ENCODE measurements at places on chromosomes 16 and 17.

GRCh38 chr17:79410681-79411080, 200.2 kb downstream of the RBFOX3 start:
- no peak for DNase-seq

GRCh38 chr17:34579979-34580684, 750 bp downstream of the TMEM132E start:
- DNase-seq: no peak

DNA sequence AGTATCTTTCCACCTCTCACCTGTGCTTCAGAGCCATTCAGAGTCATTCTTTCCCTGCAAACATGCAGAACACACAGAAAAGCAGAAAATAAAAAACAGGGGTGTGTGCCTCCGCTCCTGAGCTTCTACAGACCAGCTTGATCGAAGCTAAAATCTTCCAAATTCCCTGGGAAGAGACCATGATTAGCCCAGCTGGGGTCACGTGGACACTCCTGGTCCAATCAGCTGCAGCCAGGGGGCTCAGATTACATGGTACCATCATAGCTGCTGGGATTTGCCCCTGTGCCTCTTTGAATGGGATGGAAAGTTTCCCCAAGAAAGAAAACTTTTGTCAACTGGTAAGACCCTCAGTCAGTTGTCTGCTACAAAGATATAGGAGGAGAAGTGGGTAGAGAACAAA, 159.9 kb downstream of the TMEM114 start:
- no peak for DNase-seq

GRCh38 chr17:76240461-76241203, at the start of gene RNF157:
Gene RNF157, minus strand, starts transcription at chr17:76240493. Its CDS starts 253 bp downstream, at chr17:76240240.
- no peak for DNase-seq

DNA sequence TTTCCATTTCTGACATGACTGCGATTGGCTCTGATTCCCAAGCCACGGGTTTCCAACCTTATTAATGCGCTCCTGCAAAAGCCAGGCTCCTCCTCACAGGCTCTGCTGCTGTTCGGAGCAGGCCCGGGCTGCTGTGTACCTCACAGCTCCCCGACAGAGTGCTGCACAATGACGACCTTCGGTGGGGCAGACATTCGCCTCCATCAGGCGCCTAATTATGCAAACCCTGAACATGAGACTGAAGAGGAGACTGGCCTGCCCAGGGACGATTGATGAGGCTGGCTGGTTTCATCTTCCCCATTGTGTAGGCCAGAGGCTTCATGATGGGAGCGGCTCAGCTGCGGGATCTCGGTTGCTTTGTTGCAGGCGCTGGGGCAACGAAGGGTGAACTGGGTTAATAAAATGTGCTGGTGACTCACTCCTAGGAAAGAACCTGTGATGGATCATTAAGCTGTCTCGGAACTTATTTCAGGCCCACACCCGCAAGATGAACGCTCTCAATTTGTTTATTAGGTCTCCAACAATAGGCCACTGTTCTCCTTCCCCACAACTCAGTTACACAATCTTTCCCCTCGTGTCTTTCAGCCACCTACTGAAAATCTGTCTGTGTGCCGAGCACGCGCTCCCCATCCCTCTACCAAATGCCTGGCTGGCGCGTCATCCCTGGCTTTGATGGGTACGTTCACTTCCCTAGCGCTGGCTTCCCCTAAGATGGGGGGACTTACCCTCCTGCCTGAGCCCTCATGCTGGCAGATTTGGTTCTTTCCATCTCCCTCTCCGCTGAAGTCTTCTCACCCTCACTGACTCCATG, 27.2 kb upstream of the TOB1 start:
- DNase-seq: no peak

DNA sequence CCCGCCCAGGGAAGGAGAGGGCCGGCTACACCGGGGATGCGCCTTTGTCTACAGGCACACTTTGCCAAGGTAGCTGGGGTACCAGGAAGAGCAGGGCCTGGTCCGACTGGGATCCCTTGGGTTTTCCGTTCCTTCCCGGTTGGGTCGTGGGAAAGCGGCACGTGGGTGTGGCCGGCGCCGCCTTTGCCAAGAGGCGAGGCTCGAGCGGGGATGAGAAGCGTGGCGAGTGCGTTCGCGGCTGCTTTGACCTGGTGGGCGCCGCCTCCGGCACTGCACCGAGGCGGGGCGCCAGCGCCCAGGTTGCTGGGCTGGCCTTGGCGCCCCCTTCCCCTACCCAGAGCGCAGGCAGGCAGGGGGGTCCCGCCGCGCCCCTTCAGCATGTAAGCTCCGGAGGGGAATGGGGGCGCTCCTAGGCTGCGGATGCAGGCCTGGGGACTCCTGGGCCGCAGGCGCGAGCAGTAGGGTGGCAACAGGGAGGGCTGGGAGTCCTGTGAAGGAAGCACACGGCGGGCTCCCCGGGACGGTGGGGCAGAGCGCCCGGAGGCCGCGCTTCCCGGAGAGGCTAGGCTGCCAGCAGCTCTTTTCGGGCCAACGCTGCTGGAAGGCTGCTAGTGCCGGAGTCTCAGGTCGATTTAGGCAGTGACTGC, 2.0 kb downstream of the HAS3 start:
- DNase-seq: no peak

DNA sequence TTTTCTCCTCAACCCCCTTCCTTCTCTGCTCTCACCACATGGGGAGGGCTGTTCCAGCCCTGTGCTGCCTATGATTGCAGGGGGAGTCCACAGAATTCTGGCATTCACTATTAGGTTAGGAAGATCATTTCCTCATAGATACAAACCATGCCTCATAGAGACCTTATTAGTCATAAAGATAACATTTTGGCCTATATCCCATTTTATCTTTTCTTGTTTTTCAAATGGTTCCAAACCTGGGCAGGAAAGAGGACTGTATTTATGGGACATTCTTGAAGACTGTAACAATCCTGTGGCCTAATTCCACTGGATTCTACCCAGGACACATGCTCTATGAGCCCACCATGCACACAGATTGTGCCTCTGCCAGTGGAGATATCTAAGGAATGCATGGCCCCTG, 51.7 kb downstream of the ASIC2 start:
- DNase-seq: no peak

DNA sequence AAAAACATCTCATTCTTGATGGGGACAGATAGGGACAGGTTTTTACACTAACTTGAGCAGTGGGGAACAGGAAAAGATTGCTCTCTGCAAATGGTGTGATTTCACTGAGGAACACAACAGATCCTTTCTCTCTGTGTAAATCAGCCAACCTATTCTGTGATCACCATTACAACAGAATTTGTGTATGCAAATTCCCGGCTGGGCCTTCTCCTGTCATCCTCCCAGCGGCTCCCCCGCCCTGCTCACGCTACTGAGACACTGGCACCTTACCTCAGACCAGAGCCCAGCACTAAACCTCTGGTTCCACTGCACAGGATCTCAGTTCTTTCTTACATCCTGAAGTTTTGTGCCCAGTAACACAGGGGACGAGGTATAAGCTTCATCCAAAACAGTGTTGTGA, 97.0 kb upstream of the FA2H start:
- no peak for DNase-seq

GRCh38 chr17:10055262-10055975, 143.0 kb downstream of the GAS7 start:
- DNase-seq: no peak

GRCh38 chr17:49071106-49071505, 61.5 kb upstream of the B4GALNT2 start:
- DNase-seq: no peak

GRCh38 chr17:4598776-4599504, 14.6 kb downstream of the SMTNL2 start:
- no peak for DNase-seq

- DNase-seq: no peak
Observed at GRCh38 chr17:80068301-80069222, 32.1 kb downstream of the CCDC40 start.

DNA sequence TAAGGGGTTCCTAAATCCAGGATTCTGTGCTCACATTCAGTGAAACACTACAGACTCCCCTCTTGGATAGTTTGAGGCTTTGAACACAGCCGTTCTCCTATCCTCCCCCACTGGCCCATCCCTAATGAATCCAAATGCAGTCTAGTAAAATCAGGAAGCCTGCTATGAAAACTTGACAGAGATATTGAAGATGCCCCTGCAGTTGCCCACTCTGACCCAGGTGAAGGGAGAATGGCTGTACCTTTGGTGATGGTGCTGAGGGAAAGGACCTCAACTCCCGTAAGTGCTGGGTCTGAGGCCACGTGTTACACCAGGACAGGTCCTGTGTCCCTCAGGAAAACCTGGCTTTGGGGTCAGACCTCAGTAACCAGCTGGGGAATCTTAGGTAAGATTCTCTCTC, 54.4 kb downstream of the SF3B3 start:
- DNase-seq: no peak

DNA sequence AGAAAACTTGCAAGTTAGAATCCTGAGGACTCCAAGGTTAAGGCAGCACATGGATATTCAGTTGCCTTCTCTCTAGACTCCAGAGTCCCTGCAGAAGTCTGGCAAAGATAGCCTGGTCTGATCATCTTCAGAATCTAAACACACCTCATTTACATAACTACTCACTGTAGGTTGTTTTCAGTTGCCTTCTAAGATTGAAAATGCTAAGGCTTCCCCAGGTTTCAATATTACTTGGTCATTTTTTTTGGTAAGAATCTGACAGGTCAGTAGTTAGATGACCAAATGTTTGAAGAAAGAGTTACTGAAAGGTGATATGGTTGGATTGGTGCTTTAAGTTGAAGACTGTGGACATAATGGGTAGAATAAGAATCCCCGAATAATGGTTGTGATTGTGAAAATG, 205.4 kb upstream of the KCNJ16 start:
- no peak for DNase-seq

GRCh38 chr16:84593825-84594724, 23.8 kb downstream of the COTL1 start:
- no peak for DNase-seq

DNA sequence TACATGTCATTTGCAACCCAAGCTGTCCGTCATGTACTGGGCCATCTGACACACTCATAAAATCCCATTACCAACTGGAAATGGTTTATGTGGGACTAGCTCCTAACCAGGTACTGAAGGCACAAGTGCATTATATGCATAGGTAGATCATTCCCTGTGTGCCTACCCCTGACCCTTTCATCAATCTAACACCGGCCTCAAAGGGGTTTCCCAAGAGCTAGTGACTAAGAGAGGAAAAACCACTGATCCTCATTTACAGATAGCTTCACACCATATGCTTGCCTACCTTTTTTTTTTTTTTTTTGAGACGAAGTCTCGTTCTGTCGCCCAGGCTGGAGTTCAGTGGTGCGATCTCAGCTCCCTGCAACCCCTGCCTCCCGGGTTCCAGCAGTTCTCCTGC, 449.8 kb downstream of the SLC39A11 start:
- no peak for DNase-seq

DNA sequence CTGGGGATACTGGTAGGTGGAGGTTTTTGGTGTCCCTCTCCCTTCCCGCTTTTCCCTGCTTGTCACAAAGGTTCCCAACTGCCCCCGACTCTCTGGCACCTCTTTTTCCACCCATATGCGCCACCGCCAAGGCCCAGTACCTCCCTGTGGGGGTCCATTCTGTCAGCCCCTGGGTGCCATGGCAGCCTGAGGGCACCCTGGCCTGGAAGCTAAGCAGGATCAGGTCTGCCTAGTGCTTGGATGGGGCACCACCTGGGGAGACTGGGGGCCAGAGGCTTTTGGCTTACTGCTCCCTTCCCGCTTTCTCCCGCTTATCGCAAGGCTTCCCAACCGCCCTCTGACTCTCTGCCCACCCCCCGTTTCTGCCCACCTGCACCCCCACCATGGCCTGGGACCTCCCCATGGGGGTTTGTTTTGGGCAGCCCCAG, 2286.4 kb downstream of the TP53TG3F start:
- DNase-seq: no peak

DNA sequence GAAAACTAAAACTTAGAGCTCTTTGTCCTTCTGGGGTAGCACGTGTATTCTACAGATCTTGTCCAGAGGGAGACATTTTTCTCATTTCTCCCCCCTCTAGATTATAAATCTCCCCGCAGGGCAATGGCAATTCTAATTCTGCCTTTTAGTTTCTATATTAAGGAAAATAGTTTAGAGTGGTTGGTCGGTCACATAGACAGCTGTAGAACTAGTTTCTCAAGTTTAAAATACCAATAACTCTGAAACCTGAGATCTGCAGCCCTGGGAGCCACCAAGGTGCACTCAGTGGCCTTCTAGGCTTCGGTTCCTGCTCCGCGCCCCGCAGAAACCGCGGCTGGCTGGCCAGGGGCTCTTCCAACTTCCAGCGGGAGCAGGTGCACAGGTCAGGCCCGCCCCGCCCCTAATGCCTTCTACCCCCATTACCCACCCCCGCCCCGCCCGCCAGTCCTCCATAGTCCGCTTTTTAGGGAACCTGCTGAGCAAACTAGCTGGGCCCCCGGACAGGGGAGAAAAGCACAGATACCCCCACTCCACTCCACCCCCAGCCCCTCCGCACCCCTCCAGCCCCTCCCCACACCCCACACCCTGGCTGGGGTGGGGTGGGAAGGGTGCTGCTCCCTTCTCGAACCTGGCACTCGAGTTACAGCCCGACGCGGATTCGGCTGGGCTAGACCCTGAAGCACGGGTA, 431 bp downstream of the SLFN11 start:
- DNase-seq: no peak

- DNase-seq: no peak
Observed at GRCh38 chr17:47695429-47696376, 1.7 kb downstream of the TBKBP1 start.

GRCh38 chr16:85508993-85509392, 104.1 kb upstream of the GSE1 start:
- no peak for DNase-seq

GRCh38 chr16:49280105-49280741, 1.4 kb downstream of the CBLN1 start:
- no peak for DNase-seq

- DNase-seq: no peak
Observed at GRCh38 chr17:3685174-3685573, 10.8 kb downstream of the P2RX5 start.

- DNase-seq: no peak
Observed at GRCh38 chr17:12369065-12369464, 296.6 kb upstream of the MYOCD start.

- DNase-seq: no peak
Observed at GRCh38 chr16:85611194-85611443, 2.0 kb upstream of the GSE1 start.

DNA sequence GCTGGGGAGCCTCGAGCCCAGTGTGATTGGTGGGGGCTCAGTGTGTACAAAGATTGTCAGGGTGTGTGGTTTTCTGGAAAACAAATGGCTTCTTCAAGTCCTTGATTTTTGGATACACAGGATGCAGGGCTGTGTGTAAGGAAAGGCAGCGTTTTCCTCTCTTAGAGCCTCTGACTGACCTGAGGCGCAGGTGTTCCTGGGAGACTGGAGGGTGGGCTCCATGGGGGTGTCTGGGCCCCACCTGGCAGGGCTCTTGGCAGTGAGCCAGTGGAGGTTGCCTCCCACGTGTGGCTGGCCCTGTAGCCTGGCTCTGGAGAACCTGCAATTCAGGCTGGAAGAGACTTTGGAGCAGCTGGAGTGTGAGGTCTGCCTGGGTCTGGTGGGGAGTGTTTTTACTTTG, 5.0 kb downstream of the FOXK2 start:
- DNase-seq: no peak

GRCh38 chr17:72989074-72989610, 103.3 kb downstream of the SLC39A11 start:
- DNase-seq: no peak
